GF-D8 (cell line): ENCODE measurements at places on chromosomes 12 and 14.

- DNase-seq, result no peak
Measured at GRCh38 chr14:21070083-21070609, at the start of gene ARHGEF40. ARHGEF40 (plus strand) TSS chr14:21070304; CDS start chr14:21070397, 93 bp downstream.

DNA sequence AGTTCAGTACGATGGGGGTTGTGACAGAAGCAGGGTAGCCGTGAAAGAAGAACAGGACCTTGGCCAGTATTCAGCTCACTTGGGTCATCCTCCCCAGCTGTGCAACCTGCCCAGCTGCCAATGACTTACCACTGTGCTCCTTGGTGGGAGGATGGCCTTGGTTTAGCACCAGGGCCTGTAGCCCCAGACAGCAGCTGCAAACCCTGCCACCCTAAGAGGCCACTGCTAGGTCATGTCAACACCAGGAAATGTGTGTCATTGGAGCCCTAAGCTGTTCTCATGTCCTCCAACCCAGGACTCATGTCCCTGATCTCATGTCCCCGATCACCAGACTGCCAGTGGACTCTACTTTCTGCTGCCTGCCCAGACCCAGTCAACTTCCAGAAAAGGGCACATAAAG is 3.0 kb upstream of the CRACR2A start:
- DNase-seq, result no peak

DNA sequence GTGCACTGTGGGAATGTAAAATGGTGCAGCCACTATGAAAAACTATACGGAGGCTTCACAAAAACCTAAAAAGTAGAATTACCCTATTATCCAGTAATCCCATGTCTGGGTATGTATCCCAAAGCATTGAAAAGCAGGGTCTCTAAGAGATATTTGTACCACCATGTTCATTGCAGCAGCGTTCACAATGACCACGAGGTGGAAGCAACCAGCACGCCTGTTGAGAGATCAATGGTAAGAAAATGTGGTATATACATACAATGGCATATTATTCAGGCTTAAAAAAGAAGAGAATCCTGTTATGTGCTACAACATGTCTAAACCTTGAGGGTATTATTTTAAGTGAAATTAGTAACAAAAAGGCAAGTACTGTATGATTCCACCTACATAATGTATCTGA is 910 bp upstream of the NOPCHAP1 start:
- no peak for DNase-seq

GRCh38 chr14:100734031-100734990 is 7.6 kb downstream of the DLK1 start:
- DNase-seq, result no peak

- no peak for DNase-seq
Measured at GRCh38 chr14:68975667-68976066, 3.4 kb downstream of the ACTN1 start.

GRCh38 chr12:106369624-106370346 is 12.2 kb downstream of the POLR3B start:
- DNase-seq, result peak; percentile 7
